ENCODE measurements at places on chromosomes 11 and 22. TPM values are rescaled to one million over a fixed set of nuclear protein-coding genes. Genes with fewer than 3 reads are reported as not detected.
A peak's percentile ranks its signal among the peaks of the same experiment; 100 is the strongest.

DNA sequence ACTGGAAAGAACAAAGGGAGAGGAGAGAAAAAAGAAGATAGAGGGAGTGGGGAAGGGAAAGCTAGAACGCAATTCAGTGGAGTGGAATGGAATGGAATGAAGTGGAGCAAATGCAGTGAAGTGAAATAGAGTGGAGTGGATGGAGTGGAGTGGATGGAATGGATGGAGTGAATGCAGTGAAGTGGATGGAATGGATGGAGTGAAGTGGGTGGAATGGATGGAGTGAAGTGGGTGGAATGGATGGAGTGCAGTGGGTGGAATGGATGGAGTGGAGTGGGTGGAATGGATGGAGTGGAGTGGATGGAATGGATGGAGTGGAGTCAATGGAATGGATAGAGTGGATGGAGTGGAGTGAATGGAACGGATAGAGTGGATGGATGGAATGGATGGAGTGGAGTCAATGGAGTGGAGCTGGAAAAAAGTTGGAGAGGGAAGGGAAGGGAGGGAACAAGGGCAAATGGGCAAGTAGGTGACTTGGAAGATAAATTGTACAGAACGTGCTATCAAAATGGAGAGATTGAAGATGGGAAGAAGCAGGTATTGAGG, 13.9 kb downstream of the IFITM10 start:
- no peaks in the 10 kb centered on the region for H3K36me3 ChIP-seq
- no peak overlapping the region for H3K4me3 ChIP-seq
- peaks cover 6% of the 10 kb centered on the region for H3K4me1 ChIP-seq
- H3K27ac ChIP-seq, result no peak overlapping the region
- DNase-seq, result no peak
- H3K27me3 ChIP-seq, result peaks cover 2% of the 10 kb centered on the region

- no peak overlapping the region for H3K27ac ChIP-seq
- no peak overlapping the region for H3K4me3 ChIP-seq
- no peaks in the 10 kb centered on the region for H3K4me1 ChIP-seq
- DNase-seq, result no peak
- no peaks in the 10 kb centered on the region for H3K36me3 ChIP-seq
These were observed 23.3 kb downstream of the OSBP2 start for GRCh38 chr22:30717952-30718351.

GRCh38 chr11:79159657-79160450, 281.0 kb downstream of the TENM4 start:
- no peaks in the 10 kb centered on the region for H3K36me3 ChIP-seq
- no peaks in the 10 kb centered on the region for H3K27me3 ChIP-seq
- H3K4me1 ChIP-seq, result no peaks in the 10 kb centered on the region
- H3K27ac ChIP-seq, result no peak overlapping the region

Gene SLC35E4
- 1.8 TPM for total RNA-seq

DNA sequence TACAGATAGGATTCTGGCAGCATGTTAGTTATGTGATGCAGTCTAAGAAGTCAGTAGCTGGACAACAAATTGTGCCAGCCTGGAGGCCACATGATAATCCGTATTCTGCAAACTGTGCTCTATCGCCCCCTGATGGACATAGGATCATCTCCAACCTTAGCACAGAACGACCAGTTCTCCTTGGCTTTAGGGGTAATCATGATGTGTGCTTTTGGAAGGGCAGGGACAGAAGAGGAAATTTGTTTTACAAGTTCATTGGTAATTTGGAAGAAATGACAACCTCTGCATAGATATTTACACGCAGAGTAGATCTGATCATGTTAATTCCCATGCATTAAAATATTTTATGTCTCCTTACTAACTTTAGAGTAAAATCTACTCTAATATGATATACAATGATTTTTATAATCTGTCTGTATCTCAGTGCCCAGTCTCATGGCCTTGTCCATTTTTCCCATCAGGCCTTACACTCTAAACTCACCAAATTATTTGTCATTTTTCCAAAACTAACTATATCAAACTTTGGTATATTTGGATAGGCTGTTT, 12.1 kb downstream of the OR10D3 start:
- H3K27ac ChIP-seq, result no peak overlapping the region
- H3K4me3 ChIP-seq, result no peak overlapping the region
- DNase-seq, result no peak
- H3K27me3 ChIP-seq, result peaks cover 3% of the 10 kb centered on the region
- peaks cover 2% of the 10 kb centered on the region for H3K4me1 ChIP-seq
- H3K36me3 ChIP-seq, result no peaks in the 10 kb centered on the region

DNA sequence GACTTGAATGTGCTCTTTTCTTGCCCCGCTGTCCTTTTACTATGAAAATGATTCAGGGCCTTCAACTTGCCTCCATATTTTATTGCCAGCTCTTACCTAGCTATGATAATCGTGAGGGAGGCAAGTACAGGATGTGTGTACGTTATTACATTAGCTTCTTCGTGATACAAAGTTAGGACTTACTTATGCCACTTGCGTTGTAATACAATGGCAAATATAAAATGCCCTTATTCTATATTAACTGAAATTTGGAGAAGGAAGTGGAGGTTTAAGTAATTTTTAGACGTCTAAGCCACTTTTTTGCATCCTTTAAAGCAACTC, 10.8 kb upstream of the CCT8L2 start:
- H3K27ac ChIP-seq, result no peak overlapping the region
- peaks cover 7% of the 10 kb centered on the region for H3K4me1 ChIP-seq
- H3K4me3 ChIP-seq, result no peak overlapping the region
- no peaks in the 10 kb centered on the region for H3K36me3 ChIP-seq

DNA sequence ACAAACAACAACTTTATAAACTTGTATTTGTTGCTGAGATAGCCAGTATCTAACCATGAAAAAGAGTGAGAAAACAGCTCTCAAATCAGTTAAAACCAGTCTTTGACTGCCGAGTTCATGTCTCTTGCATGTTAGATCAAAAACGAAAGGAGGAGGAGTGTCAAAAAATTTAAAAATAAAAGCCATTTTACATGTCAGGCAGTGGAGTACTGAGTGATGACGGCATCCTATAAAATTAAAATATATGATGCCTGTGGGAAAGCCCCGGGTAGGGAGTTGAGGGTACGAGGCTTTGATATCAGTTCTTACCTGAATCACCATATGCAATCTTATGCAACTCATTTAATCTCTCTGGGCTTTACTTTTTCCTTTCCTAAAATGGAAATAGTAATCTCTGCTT, 117.3 kb downstream of the ETS1 start:
- H3K36me3 ChIP-seq, result peaks cover 89% of the 10 kb centered on the region
- H3K4me1 ChIP-seq, result peaks cover 100% of the 10 kb centered on the region
- H3K4me3 ChIP-seq, result peak overlapping the region; percentile 74

- no peaks in the 10 kb centered on the region for H3K27me3 ChIP-seq
- peak; percentile 62 for DNase-seq
- H3K36me3 ChIP-seq, result no peaks in the 10 kb centered on the region
These were observed 55.1 kb downstream of the IGLL5 start for GRCh38 chr22:22942511-22943329.

Gene SERHL2
- 0.91 TPM for total RNA-seq

- H3K36me3 ChIP-seq, result peaks cover 14% of the 10 kb centered on the region
- H3K27ac ChIP-seq, result no peak overlapping the region
- DNase-seq, result no peak
- peaks cover 34% of the 10 kb centered on the region for H3K4me1 ChIP-seq
- no peaks in the 10 kb centered on the region for H3K27me3 ChIP-seq
These were observed 2.5 kb upstream of the NUP98 start for GRCh38 chr11:3799873-3800272.

DNA sequence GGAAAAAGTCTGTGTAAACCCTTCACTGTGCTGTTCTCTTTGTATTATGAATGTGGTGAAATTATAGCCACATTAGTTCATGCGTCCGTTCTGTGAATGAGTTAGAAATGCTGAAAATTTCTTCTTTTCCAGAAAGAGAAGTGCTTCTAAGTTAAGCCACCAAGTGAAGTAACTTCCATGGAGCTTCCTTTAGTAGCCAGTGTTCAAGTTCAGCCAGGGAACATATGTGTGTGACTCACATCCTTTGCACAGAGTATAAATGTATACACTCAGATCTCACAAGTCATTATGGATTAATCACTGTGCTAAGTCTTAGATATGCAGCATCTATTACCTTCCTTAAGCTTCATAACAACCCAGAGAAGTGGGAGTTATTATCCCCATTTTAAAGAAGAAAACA, 3.1 kb upstream of the MMP8 start:
- H3K27ac ChIP-seq, result no peak overlapping the region
- H3K36me3 ChIP-seq, result no peaks in the 10 kb centered on the region
- DNase-seq, result no peak
- no peak overlapping the region for H3K4me3 ChIP-seq
- no peaks in the 10 kb centered on the region for H3K4me1 ChIP-seq

DNA sequence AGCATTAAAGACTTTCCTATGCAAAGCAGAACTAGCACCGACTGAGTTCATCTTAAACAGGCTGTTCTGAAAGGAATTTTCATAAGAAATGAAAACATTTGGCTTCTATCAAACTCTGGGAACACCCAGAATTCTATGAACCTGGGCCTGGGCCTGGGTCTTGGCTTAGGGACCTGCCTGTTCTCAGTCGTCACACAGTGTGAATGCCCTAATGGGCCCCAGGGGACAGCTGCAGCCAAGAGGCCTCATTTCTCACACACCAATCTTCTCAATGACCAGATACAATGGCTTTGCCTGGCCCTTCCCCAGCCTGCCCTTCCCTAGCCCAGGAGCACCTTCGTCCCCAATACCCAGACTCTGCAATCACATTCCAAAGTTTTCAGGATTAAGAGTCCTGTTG, 234.9 kb upstream of the ARHGAP20 start:
- no peak overlapping the region for H3K27ac ChIP-seq
- H3K27me3 ChIP-seq, result no peaks in the 10 kb centered on the region
- no peaks in the 10 kb centered on the region for H3K4me1 ChIP-seq
- no peak overlapping the region for H3K4me3 ChIP-seq
- DNase-seq, result no peak
- H3K36me3 ChIP-seq, result no peaks in the 10 kb centered on the region

DNA sequence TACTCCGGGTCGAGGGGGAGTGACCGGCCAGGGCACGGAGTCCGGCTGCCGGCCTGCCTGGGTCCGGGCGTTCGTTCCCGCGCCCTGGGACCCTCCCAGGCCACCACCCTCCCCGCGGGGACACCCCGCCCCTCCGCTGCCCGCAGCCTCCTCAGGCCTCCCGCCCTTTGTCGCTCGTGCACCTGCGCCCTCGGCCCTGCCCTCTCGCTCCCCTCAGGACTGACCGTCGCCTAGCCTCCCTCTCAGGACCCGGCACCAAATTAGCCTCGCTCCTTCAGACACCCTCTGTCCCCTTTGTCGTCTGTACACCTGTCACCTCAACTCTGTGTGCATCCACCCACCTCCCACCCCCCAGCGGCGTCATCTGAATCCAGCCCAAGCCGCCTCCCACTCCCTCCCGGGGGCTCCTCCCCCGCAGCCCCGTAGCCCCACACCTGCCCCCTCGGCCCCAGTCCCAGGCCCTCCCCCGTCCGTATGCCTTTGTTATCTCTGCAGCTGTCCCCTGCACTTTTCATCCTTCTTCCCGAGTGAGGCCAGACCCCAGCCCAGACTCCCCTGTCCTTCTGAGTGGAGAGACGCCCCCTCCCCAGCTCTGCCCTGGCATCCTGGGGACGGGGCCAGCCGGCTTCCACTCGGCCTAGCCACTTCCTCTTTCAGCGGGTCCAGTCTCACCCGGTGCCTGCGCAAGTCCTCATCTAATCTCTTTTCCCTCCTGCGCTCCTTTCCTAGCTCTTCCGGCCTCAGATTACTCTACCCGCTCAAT, 643 bp downstream of the TIGD3 start:
- DNase-seq, result peak; percentile 52
- no peaks in the 10 kb centered on the region for H3K27me3 ChIP-seq
- H3K4me3 ChIP-seq, result peak overlapping the region; percentile 91
- H3K27ac ChIP-seq, result peak overlapping the region; percentile 83
- H3K4me1 ChIP-seq, result peaks cover 23% of the 10 kb centered on the region
- peaks cover 22% of the 10 kb centered on the region for H3K36me3 ChIP-seq

GRCh38 chr22:36162127-36163034, 1.8 kb upstream of the APOL3 start:
- H3K4me1 ChIP-seq, result peaks cover 87% of the 10 kb centered on the region
- H3K27me3 ChIP-seq, result no peaks in the 10 kb centered on the region
- H3K4me3 ChIP-seq, result peak overlapping the region; percentile 85
- no peaks in the 10 kb centered on the region for H3K36me3 ChIP-seq
- DNase-seq, result no peak

Gene PRG3
- not detected for total RNA-seq

Gene OR2AG2
- total RNA-seq, result not detected

Measured in activated B cell treated with CpG ODN at 0.5 μM for 24 hours (primary cell).